ENCODE measurements at places on chromosomes 4 and X.

DNA sequence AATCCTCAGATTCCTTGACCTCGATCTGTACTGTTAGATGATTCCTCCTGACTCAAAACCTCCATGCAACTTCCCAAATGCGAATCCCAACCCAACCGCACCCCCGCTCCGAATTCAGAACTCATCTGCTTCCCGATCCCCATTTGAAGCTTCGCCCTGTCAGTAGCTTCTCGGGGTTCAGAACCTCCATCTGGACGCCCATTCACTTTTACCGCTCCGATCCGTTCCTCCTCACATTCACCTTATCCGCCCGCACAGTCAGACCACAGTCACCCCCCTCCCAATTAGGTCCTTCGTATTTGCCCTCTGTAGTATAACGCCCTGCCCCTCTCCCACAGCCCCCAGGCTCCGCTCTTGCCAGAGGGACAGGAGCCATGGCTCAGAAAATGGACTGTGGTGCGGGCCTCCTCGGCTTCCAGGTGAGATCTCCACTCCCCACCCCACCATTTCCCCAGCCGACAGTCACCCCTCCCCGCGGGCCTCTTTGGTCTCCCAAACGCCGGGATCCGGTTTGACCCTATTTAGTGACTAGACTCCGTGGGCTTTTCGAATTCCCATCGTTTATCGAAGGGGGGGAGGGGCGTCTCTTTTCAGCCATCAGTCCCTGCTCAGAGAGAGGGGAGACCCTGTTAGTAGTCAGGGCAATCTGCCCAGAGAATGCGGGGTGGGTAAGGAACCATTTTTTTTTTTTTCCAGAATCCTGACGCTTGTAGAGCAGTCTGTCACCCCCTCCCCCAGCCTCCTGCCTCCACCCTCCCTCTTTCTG is 691 bp downstream of the MAGED1 start:
- DNase-seq = no peak

DNA sequence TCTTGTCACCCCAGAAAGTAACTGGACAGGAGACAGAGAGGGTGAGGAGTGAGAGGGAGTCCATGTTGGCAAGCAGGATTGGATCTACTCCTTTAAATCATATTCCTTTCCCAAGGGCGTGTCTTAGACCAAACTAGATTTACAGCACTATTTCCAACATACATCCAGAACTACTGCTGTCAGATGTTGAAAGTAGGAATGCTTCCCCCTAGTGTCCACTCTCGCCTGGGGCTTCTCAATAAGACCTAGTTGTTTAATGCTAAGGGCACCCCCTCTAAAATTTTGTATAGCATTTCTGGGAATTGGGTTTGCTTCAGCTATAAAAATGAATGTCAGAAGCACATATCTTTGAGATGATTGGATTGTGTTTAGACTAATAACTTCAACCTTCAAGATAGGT is 13.3 kb downstream of the OFD1 start:
- no peak for DNase-seq

GRCh38 chrX:54482839-54483593 is 13.0 kb downstream of the FGD1 start:
- DNase-seq = no peak

DNA sequence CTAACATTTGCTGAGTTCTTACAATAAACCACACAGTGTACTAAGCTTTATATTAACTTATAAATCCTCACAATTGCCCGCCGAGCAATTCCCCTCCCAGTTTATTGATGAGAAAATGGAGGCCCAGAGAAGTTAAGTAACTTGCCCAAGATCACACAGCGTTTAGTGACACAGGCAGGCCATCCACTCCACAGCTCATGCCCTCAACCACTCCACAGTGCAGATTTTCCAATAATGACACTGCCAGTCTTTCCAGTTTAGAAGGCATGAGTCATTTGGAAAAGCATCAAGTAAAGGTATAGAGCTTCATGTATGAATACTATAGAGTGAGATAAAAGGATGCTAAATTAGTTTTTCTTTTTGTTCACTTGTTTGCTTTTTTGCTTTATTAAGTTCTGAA is 208.5 kb downstream of the CAMK2D start:
- DNase-seq = no peak

DNA sequence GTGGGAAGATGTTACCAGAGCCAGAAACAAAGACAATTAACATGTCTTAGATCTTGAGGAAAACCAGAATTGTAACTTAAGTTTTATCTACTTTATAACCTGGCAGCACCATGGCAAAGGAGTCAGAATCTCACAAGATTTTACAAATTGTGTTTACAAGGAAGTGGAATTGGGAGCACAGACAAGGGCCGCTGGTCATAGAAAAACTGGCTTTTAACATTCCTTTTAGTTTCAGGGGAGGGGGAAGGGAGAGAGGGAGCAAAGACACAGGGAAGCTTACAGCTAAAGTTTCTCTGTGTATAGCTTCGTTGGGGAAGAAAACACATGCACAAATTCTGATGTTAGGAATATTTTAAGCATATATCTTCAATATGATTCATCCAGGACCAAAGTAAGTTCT is 10.3 kb upstream of the UGT2B11 start:
- no peak for DNase-seq

- no peak for DNase-seq
Measured at GRCh38 chr4:182624281-182624680, 292.9 kb downstream of the DCTD start.

DNA sequence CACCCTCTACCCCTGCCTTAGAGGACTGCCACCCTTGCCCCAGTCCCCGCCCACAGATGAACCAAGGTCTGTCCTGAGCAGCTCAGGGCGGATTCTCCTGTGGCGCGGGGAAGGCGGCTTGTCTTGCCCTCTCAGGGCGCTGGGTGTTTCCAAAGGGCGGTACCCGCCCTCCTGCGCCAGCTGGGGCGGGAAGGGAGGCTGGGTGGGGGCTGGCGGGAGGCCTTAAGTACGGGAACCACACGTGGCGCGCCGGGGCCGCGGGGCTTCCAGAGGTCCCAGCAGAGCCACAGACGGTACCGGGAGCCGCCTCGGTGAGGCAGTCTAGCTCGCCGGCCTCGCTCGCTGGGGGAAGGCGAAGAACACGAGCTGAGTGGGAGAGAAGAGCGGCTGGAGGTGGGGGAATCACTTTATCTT is 361.1 kb downstream of the MID1IP1 start:
- no peak for DNase-seq

GRCh38 chr4:82036181-82036580 is 337.6 kb downstream of the HNRNPD start:
- DNase-seq = no peak

GRCh38 chr4:41384992-41385391 is 128.3 kb downstream of the UCHL1 start:
- DNase-seq = no peak

DNA sequence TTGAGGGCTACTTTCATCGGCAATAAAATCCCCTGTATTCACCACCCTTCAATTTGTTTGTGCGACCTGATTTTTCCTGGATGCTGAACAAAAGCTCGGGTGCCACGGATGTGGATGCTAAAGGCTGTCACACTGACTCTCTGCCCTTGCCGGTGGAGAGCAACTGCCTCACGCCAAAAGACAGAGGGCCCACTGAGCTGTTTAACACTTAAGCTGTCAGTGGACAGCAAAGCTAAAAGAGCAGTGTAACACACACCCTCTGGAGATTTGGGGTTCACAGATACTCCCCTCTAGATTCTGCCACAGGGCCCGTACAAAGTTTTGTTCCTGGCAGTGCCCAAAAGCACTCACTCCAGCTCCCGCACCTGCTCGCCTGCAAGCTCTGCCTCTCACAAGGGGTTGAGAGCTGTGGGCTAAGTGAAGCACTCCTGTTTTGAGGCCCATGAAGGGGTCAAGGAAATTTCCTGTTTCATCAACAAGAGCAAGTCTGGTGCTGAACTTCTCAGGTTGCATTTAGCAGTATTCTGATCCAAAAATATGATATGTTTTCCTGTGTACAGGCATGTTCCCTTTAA is 1571.9 kb downstream of the ADGRL3 start:
- no peak for DNase-seq

DNA sequence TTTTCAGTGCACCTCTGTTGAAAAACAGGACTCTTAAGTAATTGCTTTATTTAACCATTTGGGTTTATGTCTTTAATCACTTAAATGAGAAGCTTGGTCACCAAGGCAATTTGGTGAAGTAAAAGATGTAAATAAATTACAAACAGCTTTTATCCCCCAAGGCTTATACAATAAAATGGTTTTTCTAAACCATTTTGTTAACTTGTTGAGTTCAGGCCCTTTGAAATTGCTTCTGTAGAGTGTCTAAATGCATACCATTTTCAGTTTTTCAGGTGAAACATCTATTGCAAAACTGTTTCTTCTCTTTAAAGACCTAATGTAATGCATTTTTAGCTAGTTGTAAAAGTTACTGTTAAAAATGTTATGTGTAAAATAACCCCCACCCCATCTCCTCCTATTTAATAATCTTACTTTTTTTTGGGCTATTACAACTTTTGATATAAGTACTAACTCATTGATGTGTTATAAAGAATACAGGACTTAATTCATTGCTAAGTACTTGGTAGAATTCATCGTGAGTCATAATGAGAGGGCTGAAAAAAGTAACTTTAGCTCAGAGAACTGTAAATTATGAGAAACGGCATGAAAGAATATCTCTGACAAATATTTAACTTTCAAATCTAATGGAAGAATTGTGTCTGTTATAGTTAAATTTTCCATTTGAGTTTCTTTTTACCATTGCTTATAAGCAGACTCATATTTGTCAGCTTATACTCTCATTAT is 4.5 kb downstream of the RAPGEF2 start:
- DNase-seq = no peak

DNA sequence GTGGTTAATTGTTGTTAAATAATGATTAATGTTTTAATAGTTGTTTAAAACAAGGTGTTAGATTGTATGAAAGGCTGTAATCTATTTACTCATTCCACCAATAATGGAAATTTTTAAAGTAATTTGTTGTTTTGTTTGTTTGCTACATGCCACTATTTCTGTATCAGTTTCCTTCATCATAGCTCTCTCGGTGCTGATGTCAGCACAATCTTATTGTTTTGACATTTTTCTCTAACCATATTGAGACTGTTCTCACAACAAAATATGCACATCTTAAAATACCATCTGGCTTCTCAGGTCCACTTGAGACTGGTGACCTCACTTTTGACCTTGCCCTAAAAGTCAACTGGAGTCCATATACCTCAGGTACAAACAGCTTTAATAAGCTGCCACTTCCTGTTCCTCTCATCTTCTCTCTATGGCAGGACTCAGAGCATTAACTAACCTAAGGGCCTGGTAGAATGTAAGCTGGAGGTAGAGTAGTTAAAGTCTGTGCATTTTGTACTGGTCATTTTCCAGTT is 1.0 kb upstream of the GUCY1B1 start:
- DNase-seq = no peak

- no peak for DNase-seq
Measured at GRCh38 chr4:147865926-147866325, 134.0 kb downstream of the ARHGAP10 start.

GRCh38 chr4:124061413-124061812 is 651.1 kb downstream of the ANKRD50 start:
- no peak for DNase-seq

- no peak for DNase-seq
Measured at GRCh38 chrX:6244666-6245065, 16.0 kb upstream of the NLGN4X start.

DNA sequence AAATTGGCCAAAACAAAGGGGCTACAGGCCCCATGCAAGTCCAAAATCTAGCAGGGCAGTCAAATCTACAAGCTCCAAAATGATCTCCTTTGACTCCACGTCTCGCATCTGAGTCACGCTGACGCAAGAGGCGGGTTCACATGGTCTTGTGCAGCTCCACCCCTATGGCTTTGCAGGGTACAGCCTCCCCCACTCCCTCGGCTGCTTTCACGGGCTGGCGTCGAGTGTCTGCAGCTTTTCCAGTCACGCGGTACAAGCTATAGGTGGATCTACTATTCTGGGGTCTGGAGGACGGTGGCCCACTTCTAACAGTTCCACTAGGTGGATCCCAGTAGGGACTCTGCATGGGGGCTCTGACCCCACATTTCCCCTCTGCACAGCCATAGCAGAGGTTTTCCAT is 99.2 kb upstream of the KCNIP4 start:
- DNase-seq = no peak

DNA sequence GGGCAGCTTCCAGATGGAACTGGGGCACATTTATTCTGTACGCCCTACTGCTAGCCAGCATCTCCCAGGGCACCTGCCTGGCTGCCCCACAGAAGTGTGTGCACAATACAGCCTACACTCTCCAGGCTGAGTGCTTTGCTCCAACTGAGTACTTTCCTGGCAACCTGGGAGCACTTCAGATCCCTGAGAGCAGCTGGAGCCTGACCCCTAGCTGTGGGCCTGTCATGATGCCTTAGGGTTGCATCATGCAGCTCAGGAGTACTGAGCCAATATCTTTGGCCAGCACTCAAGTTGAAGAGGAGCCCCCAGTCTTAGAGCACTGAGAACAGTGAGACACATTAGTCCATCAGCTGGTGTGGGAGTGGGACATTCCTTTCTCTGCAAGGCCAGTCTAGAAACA is 321.9 kb downstream of the CFAP47 start:
- no peak for DNase-seq

DNA sequence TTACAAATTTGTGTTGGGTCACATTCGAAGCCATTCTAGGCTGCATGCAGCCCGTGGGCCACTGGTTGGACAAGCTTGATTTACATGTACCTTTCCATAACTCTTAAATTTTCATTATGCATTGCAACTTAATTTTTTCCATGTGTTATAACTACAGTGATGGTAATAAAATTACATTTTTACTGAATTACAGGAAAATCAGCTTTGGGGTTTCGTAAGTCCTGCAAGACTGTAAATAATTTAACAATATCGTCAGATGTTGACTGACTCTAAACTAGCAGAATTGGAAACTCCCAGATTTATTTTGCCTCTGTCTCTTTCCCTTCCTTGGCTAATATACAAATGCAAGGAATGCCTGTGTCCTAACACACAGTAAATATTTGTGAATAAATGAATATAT is 88.0 kb upstream of the RAPGEF2 start:
- no peak for DNase-seq

- no peak for DNase-seq
Measured at GRCh38 chr4:173214661-173215060, 46.0 kb downstream of the GALNT7 start.

GRCh38 chr4:74228691-74229640 is 71.0 kb downstream of the MTHFD2L start:
- no peak for DNase-seq

DNA sequence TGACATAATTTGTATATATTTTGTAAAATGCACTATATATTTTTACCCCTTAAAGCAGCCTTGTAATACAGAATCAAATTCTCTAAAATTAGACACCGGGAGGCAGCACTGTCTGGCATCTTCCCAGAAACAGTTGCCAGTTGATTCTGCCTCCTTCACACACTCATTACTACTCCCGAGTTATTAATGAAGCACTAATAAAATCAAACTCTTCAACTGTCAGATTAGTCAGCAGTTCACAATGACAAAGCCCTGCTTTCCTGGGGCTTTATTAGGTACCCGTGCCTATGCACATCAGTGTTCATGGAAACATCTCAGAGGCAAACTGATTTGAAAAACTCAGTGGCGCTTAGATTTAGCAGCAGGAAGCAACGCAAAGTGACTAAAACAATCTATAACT is 103.5 kb upstream of the VEGFC start:
- no peak for DNase-seq

GRCh38 chr4:66524781-66525180 is 854.5 kb upstream of the EPHA5 start:
- DNase-seq = no peak
